ENCODE measurements at places on chromosomes 2 and 18.

GRCh38 chr2:98508709-98509066 lies 64.0 kb downstream of the INPP4A start:
- no peak for DNase-seq

GRCh38 chr2:162330881-162331280 lies 12.4 kb upstream of the IFIH1 start:
- DNase-seq: no peak

GRCh38 chr2:54042897-54043620 lies 72.3 kb upstream of the PSME4 start:
- DNase-seq: no peak

DNA sequence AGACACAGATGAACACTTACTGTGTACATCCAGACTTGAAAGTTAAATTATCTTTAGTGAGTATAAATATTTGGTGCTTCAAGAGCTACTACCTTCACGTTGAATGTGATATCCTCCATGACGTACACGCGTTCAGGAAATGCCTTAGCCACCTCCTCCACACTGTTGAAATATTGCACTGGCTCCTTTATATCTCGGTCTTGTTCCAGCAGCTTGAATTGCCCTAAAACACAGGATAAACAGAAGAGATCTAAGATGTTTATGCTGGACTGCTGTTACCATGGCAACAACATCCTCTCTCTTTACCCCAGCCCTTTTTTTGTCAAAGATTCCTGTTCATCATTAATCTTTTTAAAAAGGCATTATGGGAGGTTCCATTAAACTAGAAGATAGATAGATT lies 120.3 kb downstream of the MEP1B start:
- no peak for DNase-seq

GRCh38 chr2:19027626-19028025 lies 330.8 kb downstream of the OSR1 start:
- DNase-seq: no peak

- DNase-seq: no peak
Observed at GRCh38 chr2:143354050-143354750, 225.0 kb downstream of the ARHGAP15 start.

- no peak for DNase-seq
Observed at GRCh38 chr2:215811409-215812345, 201.7 kb downstream of the MREG start.

- DNase-seq: no peak
Observed at GRCh38 chr18:51039138-51040112, 9.4 kb downstream of the SMAD4 start.

DNA sequence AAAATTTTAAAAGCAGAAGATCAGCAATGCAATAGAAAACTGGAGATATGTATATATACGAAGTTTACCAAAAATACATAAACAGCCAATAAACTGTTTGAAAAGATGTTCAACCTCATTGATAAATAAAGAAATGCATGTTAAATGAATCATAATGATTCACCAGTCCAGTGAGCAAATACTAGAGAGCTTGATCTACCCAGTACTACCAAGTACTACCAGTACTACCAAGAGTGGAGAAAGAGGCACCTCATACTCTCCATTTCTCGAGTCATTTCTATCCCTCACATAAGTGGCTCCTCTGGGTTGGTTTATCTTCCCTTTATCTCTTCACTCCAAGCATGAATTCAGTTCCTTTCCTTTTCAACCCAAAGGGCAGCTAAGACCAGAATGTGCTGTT lies 138.9 kb downstream of the MREG start:
- DNase-seq: no peak

- no peak for DNase-seq
Observed at GRCh38 chr2:152552888-152553287, 164.4 kb downstream of the PRPF40A start.

- DNase-seq: peak; percentile 71
Observed at GRCh38 chr2:9984871-9985480, 33.5 kb downstream of the GRHL1 start.

GRCh38 chr2:132623096-132623839 lies 46.7 kb downstream of the LYPD1 start:
- peak; percentile 84 for DNase-seq

All from fibroblast of upper back skin (primary cell).